ENCODE measurements at places on chromosomes 1 and 21.

- DNase-seq = no peak
Observed at GRCh38 chr1:5905436-5905835, 86.8 kb downstream of the NPHP4 start.

DNA sequence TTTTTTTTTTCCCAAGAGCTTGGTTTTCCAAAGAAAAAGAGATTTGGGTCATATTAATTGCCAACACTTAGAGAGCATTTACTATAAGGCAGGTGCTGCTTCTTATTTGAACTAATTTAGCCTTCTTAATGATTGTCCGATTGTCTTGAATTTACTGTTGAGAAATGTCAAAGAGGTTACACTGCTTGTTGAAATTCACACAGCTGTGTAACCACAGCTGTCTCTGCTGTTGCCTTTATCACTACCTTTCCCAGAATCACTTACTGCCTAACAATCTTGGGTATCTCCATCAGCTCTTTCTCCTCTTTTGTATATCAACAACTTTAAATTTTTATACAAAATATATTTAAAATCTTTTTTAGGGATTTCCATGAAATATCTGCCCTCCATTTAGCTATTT lies 115.6 kb downstream of the UCHL5 start:
- no peak for DNase-seq

GRCh38 chr1:248834343-248834940 lies 3.6 kb upstream of the ZNF672 start:
- no peak for DNase-seq

GRCh38 chr1:73500154-73500553 lies 697.8 kb downstream of the LRRIQ3 start:
- no peak for DNase-seq

DNA sequence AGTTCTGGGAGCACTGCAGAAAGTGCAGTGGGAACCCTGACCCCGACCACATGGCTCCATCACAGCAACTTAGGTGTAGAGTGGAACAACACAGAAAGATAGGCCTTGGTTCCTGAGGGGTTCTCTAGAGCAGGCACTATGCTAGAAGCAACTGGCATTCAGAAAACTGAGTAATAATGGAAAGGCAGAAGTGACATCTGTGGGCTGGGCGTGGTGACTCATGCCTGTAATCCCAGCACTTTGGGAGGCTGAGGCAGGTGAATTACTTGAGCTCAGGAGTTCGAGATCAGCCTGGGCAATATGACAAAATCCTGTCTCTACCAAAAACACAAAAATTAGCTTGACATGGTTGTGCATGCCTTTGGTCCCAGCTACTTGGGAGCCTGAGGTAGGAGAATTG lies 5.3 kb downstream of the MRPS15 start:
- DNase-seq = no peak

DNA sequence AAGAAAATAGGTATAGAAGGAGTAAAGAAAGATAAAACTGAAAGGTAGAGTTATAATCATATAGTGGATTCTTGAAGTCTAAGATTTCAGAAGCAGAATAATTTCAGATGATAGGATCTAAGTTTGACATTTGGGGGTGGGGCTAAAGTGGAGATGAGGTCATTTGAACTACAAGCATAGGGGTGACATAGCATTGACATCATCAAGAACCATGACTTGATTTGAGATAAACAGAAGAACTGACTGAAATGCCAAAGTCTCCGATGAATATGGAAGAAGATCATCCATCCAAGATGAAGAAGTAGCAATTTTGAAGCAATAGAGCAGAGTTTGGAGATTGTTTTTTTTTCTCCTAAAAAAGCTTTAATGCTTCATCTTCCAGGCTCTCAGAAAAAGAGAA lies 122.3 kb downstream of the MACF1 start:
- no peak for DNase-seq

- DNase-seq = no peak
Observed at GRCh38 chr1:81654657-81655056, 146.1 kb upstream of the ADGRL2 start.
